ENCODE measurements at places on chromosomes 4 and X. TPM values are rescaled to one million over a fixed set of nuclear protein-coding genes. Genes with fewer than 3 reads are reported as not detected.

Gene MAGEE1
- total RNA-seq, result 1.7 TPM

DNA sequence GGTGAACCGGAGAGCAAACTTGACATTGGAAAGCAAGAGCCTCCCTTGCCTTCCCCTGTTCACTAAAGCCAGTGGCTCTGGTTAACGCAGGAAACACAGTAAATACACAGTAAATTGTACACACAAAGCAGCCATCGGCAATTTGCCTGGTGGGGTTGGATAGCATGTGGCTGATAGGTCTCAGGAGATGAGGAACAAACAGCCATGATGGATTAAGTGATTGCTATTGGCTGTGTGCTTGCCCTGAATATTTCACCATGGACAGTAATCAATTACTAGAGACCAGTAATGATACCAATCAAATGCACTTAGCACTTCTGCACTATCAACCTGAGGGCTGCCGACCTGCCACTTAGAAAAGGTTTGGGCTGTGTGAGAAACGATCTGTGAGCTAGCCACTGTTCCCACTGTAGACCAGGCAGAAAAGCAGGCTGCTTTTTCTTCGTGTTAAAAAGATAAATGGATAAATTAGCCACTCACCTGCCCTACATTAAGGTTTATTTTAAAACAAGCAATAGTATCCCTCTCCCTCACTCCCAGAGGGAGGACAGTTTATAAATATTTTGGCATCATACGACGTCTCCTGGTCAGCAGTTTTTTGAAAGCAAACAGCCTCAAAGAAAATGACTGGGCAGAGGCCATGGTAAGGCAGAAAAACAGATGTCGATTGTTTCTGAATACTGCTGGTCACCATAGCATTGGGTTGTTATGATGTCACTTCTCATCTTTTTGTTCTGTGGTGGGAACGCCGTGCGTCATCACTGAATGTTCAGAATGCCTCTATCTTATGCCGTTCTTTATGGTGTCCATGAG lies 167.1 kb downstream of the MAML3 start:
- no peak for DNase-seq

DNA sequence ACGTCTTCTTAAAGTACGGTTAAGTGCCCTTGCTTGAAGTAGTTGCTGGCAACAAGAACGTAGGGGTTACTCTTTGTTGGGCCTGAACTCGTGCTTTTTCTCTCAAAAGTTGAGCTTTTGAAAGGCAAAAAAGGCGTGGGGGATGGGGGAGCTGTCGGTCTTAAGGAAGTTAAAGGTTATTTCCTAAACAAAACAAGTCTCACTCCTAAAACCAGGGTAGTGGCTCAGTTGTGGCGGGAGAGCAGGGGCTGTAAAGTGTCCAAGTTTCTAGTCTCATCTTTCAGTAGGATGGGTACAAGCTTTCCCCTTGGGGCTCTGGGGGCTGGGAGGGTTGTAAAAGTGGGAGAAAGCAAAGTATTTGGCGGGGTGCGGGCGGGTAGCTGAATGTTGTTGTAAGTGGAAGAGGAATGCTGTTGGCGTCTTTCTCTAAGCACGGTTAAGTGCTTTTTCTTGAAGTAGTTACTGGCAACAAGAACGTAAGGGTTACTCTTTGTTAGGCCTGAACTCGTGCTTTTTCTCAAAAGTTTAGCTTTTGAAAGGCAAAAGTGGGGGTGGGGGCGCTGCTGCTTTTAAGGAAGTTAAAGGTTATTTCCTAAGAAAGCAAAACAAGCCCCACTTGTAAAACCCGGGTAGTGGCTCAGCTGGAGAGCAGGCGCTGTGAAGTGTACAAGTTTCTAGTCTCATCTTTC lies 904 bp upstream of the WDR1 start:
- DNase-seq, result no peak

DNA sequence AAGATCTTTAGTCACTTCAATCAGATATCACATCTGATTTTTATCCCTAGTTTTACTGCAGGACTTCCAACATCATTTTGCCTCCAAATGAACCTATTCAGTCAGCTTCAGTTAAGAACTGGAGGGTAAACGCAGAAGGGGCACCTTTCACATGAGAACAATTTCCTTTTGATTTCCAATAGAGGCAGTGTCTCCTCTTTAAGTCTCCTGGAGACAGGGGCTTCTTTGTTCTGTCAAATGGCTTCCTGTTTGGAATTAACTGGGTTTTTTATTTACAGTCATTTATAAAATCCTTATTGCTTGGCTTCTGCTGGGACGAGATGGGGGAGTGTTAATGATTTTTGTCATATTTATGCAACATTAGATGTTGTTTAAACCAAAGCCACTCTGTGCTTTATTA lies 164.0 kb downstream of the STK32B start:
- DNase-seq, result no peak

Gene KCNE5
- total RNA-seq, result 1.5 TPM

Gene TMPRSS11A
- not detected for total RNA-seq

DNA sequence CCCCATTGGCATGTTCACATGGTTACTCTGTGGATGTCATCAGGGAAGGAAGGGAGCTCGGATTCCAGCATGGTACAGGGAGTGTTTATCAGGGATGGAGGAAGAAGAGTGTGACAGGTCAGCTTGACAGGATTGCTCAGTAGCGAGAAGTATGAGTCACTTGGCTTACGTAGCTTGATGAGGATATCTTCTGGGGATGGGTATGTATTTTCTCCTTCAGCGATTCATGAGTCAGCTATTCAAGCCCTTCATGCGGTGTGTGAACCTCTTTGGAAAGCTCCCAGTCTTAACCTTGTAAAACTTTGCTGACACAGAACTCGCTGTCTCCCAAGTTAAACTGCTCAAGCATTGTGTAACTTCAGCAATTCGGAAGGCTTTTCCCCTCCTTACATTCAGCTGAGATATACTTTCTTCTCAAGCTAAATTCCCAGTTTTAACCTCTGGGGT lies 275.4 kb downstream of the ARHGAP10 start:
- no peak for DNase-seq

Gene HTR2C
- 3.4 TPM for total RNA-seq

- no peak for DNase-seq
Measured at GRCh38 chr4:21203416-21203815, 503.2 kb downstream of the PACRGL start.

DNA sequence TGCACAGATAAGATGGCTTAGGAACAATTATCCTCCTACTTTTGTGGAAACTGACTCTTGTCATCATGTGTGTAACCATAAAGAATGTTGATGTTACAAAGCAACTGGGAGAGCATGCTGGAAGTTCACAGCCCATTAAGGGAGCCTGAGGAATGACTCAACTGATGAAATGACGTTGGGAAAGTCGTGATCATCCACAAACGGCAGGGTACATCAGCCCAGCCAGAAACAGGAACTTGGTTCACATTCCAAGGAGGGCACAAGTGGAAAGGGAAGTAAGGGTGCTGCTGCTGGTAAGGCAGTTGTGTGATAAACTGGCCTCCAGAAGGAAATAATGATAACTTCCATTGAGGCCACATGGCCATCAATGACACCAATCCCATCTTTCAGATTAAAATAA lies 6.7 kb downstream of the TEC start:
- no peak for DNase-seq

DNA sequence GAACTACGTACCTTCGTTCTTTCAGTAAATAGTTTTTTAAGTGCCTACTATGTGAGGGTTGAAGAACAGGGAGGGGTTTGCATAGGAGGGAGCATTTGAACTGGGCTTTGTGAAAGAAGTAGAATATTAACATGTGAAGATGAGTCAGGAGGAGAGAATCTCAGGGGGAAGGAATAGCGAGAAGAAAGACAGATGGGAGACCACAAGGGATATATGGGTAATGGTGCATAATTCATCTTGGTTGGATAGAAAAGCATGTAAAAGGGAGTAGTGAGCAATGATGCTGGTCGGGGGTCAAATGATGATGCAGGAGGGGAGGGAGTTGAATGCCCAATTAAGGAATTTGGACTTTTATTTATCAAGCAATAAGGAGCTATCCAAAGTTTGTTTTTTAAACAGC lies 52.7 kb downstream of the TMEM164 start:
- DNase-seq, result no peak

DNA sequence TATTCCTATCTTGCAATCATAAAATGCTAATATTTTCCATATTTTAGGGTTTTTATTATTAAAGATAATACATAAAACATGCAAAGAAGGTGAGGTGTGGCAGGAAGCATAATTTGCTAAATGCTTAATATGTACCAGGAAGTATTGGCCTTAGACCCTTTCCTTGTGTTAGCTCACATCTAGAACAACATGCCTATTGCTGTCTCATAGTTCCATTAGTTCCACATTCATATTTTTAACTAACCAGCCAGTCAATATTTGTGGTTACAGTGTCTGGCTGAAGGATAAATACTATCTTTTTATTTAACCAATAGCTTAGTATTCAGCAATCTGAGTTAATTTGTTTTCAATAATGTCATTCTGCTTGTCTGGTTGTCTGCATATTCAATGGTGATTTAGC lies 432.6 kb downstream of the INPP4B start:
- DNase-seq, result no peak

Gene MAP7D2
- 0.21 TPM for total RNA-seq

- DNase-seq, result no peak
Measured at GRCh38 chr4:139333046-139333445, 30.8 kb upstream of the NDUFC1 start.

- no peak for DNase-seq
Measured at GRCh38 chr4:1510931-1511330, 104.7 kb upstream of the NKX1-1 start.

GRCh38 chr4:27692158-27692557 lies 831.5 kb downstream of the STIM2 start:
- no peak for DNase-seq

GRCh38 chrX:115539841-115540240 lies 21.1 kb upstream of the PLS3 start:
- DNase-seq, result no peak

DNA sequence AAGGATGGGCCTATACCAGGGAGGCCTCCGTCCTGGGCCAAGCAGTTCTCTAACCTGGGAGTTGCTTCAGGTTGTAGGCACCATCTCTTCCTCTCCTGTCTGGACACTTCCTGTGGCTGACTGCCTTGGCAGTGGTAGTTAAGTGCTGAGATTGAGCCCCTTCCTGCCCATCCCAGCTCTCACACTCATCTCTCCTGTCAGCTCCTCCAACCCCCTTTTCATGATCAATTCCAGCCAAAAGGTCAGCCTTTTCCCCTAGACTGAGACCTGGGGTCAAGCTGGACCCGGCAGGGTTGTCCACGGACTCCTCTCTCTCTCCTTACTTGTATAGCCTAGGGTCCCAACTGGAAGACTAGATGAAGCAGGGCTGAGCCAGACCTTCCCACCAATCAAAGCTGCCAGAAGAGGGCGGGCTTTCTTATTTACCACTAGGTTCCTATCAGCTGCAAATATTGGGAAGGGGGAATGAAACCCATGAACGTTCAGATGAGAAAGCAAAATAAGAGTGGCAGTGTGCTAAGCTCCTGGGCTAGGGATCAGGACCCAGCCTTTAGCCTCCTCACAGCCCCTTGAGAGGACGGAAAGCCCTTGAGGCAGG lies 34.5 kb downstream of the KDM5C start:
- no peak for DNase-seq

GRCh38 chr4:7831330-7831729 lies 108.3 kb downstream of the AFAP1 start:
- no peak for DNase-seq

GRCh38 chrX:133627673-133628072 lies 212.4 kb upstream of the GPC4 start:
- no peak for DNase-seq

Gene PDE6B
- 6.2 TPM for total RNA-seq

DNA sequence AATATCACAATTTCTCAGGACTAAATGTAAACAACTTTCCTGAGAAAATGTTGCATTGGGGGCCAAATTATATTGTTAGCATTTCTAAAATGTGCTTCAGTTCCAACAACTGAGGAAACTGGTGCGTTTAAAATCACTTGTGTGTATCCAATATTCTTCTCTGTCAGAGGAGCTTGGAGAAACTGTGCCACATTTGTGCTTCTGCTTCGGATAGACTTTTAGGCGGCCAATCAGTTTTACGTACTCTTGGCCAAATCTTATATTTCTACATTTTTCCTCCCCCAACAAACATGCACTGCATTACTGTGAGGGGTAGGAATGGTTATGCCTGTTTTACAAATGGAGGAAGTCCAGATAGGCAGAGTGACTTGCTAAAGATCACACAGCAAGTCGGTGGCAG lies 27.4 kb upstream of the TRPC5OS start:
- no peak for DNase-seq

Gene PLP1
- total RNA-seq, result 68.2 TPM
